Thymus (tissue), 14 donors: ENCODE measurements at places on chromosomes 12 and 14. TPM values are rescaled to one million over a fixed set of nuclear protein-coding genes. Genes with fewer than 3 reads are reported as not detected.

B3GNT4 gene
- 0.14 TPM for total RNA-seq

KLRC3 gene
- total RNA-seq: 1.7 TPM

CYP46A1 gene
- total RNA-seq: 0.14 TPM

TMPRSS12 gene
- not detected for total RNA-seq

OASL gene
- 6.3 TPM for total RNA-seq

RILPL1 gene
- total RNA-seq: 3.4 TPM

SMIM41 gene
- total RNA-seq: 0.42 TPM

SLC25A47 gene
- total RNA-seq: not detected

SERPINA12 gene
- 0.05 TPM for total RNA-seq
